Upper lobe of left lung (tissue), 6 donors: ENCODE measurements at places on chromosomes 12 and 14.
A peak's percentile ranks its signal among the peaks of the same experiment; 100 is the strongest.

- DNase-seq, result no peak
Observed at GRCh38 chr12:62977418-62977817, 42.5 kb upstream of the PPM1H start.

DNA sequence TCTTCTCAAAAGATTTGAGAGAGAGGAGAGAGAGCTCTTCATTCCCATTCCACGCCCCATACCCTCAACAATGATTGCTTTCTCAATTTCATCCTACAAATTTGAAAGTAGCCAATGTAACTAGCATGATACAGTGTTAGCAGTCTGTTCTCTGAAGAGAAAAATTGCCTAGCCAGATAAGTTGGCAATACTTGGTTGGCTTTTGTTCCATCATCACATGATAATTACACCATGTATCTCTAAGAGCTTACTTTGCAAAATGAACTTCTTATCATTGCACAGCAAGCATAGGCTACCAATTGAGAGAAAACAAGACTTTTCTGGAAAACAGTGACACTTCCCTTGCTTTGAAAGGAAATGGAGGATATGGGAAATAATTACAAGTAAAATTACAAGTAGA is 68.9 kb downstream of the FSCB start:
- DNase-seq, result no peak

DNA sequence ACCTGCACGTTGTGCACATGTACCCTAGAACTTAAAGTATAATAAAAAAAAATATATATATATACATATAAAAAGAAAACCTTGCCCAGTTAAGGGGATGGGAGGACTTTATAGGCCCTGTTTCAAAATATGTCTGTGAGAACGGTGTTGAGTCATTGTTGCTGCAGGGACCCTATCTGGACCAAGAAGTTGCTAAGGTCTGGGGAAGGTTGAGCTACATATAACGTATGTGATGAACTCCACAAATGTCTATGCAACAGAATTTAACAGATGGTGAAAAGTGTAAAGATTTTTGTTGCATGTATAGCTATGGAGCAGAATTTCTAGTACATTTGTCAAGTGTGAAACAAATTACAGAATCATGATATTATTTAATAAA is 59.7 kb downstream of the TBC1D30 start:
- no peak for DNase-seq

- DNase-seq, result peak; percentile 33
Observed at GRCh38 chr14:77133720-77134338, 7.8 kb downstream of the ZDHHC22 start.

DNA sequence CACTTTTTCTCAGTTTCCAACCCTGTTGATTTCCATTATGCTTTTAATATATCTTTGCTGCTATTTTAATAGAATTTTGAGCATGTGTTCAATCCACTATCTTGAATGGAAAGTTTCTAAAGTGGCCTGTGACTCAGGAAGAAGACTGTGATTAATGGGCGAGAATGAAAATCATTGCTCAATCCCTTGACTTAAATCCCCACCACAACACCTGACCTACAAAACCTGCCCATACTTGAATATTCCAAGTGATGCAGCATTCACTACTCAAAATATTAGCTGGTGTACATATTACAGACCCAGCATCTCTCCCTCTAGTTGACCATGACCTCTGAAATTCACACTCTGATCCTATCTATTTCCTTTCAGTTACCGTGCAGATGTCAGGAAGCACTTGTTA is 1.3 kb upstream of the OAS3 start:
- DNase-seq, result no peak

DNA sequence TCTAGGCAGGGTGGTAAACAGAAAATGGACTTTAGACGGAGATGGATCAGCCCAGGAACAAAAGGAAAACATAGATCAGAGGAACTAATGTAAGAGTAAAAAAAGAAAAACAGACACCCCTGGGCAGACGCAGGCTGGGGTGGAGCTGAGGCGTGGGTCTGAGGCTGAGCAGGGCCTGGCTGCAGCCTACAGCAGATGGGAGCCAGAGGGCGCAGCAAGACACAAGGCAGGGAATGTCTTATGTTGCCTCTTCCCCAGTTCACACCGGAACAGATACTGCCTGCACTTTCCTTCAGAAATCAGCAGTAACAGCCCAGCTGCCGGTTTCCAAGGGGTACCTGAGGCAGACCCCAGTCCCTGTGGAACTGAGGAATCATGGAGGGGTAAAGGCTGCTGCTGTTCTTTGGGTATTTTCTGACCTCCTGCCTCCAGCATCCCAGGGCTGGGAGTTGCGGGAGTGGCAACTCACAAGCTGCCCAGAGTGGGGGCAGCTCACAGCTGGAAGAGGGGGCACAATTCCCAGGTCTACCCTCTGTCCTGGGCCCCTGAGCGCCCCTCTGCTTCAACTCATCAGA is 9.8 kb downstream of the ZNF605 start:
- DNase-seq, result no peak

- no peak for DNase-seq
Observed at GRCh38 chr14:60197629-60198303, 32.6 kb upstream of the DHRS7 start.

GRCh38 chr12:7750350-7750749 is 3.2 kb upstream of the CLEC4C start:
- DNase-seq, result no peak

DNA sequence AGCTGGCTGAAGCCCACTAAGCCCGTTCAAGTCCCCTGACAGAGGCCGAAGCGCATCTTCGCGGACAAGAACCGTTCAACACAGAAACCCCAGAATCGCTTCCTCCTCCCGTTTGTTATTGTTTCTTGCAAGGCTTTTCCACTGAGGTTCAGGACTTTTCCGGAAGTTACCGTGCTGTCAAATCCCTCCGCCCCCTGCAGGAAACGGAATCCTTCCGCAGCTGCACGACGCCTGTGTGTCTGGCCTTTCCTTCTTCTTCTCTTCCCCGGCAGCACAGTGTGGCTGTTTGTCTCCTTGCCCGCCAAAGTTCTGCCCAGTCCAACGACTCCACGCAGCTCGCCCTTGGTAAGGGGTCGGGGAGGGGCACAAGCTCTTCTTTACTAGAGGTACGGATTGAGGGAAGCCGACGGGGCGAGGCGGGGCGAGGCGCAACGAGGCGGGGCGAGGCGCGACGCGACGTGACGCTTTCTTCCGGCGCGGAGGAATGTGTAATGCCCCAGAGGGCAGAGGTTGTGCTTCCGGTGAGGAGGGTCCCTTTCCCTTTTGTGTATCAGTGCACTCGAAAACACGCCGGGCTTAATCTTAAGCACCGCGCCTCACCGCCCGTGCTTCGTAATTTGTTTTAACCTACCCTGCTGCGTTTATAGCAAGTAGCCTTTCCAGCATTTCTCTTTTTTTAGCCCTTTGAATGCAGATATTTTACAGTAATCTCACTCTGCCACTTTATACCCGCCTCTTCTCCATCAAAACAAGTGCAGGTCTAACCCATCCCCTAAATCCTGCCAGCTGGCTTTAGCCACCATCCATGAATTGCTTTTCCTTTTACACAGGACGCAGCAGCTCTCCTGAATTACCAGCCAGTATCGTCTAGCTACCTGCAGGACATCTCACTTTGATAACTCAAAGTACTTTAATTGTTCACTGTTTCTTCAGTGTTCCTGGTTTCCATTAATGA is at the start of gene KDM5A:
Gene KDM5A, minus strand, starts transcription at position 179 of the 955 bp plus-strand sequence. CDS start 229 bp downstream, outside the sequence.
- peak; percentile 85 for DNase-seq

- DNase-seq, result no peak
Observed at GRCh38 chr14:77094672-77095284, 3.3 kb upstream of the CIPC start.

GRCh38 chr12:54251667-54252284 is 28.1 kb downstream of the CBX5 start:
- DNase-seq, result no peak

DNA sequence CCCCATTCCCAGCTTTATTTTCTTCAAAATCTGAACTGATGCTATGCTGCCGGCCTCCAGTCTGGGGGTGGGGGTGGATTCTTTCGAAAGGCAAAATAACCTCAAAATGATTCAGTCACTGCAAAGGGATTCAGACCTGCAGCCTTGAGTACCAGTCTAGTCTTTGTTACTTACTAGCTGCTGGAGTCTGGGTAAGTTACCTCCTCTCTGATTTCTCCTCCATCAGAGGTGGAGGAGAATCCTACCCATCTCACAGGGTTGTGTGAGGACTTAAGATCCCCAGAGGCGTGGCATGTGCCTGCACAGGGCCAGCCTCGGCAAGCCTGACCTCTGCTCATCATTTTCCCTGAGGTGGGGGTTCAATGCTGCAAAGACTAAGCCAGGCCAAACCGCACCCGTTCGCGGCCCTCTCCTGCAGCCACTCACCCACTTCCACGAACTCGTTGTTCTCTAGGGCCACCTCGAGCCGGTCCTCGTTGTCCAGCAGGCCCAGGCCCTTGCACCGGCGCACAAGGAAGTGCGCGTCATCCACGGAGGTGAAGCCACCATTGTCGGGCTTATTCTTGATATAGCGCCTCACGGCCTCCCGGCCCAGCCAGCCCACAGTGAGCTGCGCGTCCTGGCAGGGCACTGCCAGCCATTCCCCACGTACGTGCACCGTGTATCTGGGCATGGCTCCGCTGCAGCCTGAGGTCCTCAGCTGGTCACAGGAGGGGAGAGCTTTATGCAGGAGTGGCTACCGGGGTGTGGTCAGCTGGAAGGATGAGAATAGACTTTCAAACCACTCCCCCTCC is 709 bp downstream of the HAL start:
- DNase-seq, result peak; percentile 37

GRCh38 chr14:29650554-29651269 is 276.9 kb downstream of the PRKD1 start:
- no peak for DNase-seq

- DNase-seq, result no peak
Observed at GRCh38 chr12:65269603-65270002, 8.9 kb upstream of the MSRB3 start.

DNA sequence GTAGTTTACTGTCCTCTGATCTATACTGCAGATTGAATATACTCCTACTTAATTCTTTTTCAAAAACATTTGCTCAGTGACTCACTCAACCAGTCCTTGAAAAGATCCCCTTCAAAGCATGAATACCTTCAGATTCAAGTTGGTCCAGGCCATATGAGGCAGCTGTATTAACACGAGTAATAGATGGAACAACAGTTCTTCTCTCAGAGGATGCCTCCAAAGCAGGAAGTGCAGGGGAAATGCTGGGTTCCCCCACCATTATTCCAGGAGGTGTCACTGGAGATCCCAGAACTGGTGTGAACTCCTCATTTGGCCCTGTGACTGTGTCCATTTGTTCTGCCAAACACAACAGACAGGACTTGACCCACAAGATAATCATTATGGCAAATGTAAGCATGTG is 20.6 kb downstream of the ARMH4 start:
- no peak for DNase-seq

DNA sequence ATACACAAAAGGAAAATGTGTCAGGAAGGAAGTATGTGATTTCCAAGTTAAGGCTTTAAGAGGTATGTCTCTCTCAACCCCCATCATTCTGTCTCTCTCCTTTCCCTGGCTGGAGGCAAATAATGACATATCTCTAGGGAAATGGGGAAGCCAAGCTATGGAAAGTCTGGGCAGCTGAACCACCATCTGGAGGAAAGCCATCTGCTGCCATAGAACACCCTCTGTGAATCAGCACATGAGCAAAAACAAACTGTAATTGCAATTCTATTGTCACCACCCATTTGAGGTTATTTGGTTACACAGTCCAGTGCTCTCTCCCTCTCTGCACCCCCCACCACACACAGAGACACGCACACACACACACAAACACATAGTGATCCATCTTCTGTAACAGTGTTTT is 766.2 kb downstream of the FLRT2 start:
- DNase-seq, result no peak

GRCh38 chr14:52395728-52396127 is 81.6 kb downstream of the PTGER2 start:
- DNase-seq, result no peak

- no peak for DNase-seq
Observed at GRCh38 chr12:69996241-69996640, 171.2 kb downstream of the MYRFL start.

DNA sequence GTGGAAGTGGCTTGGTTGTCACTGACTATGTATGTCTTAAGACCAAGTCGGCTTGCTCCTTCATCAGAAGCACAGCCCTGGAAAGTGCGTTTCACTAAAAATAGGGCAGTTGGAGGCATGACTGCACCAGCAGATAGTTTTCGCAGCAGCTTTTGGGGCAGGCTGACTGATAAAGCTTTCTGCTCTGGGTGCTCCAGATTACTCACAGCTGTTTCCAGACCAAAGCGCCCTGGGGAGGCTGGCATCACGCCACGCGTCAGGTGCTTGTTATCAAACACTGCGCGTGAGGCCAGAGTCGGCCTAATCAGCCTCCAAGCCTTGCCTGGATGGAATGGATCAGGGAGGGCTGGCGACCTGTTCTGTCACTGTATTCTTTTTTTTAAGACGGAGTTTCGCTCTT is 13.3 kb upstream of the LRRC10 start:
- DNase-seq, result peak; percentile 79

- DNase-seq, result no peak
Observed at GRCh38 chr12:71872972-71873371, 33.4 kb downstream of the TBC1D15 start.

GRCh38 chr12:24505366-24506015 is 443.4 kb downstream of the BCAT1 start:
- DNase-seq, result no peak

DNA sequence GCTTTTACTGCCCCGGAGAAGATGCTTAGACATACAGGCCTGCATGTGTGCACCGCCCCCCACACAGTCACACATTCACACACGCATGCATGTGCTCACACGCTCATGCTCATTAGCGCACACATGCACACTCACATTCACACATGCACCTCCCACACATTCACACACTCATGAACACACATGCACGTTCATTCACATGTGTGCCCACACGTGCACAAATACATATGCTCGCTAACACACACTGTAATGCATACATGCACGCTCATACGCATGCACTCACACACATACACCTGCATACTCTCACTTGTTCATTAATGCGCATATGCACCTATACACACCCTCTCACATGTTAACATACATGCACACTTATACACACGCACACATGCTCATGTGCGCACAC is 21.9 kb downstream of the TMEM132C start:
- no peak for DNase-seq

- peak; percentile 83 for DNase-seq
Observed at GRCh38 chr14:58752771-58753201, 115.0 kb downstream of the DACT1 start.

GRCh38 chr14:99637624-99638023 is 7.3 kb upstream of the HHIPL1 start:
- no peak for DNase-seq

- no peak for DNase-seq
Observed at GRCh38 chr14:51929910-51930682, 59.2 kb upstream of the RTRAF start.

GRCh38 chr12:79776111-79776510 is 85.3 kb upstream of the PAWR start:
- DNase-seq, result no peak

DNA sequence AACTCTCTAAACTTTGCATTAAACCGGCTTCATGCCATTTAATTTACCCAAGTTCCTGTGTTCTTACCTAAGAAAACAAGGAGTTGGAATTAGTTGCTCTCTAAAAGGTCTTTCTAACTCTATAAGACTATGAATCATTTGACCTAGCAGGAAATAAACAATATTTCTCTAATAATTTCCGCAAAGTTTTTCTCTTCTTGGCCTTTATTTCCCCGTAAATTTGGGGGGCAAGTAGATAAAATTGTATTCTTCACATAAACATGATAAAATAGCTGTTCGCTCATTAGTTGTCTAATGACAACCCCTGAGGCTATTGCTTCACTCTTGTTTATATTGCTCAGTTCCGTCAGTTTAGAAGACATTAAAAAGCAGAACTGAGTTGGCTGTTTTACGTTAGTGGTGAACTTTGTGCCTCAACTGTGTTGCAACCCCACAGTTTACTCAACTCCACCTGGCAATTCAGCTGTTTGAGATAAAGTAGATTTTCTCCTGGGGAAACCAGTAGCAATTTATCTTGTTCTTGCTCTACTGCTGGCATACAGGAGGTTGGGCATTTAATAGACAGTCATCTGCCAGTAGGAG is 74.7 kb downstream of the BTG1 start:
- no peak for DNase-seq
